ENCODE measurements at places on chromosomes 1 and 21.

GRCh38 chr1:174265282-174265681 is 106.0 kb downstream of the RABGAP1L start:
- no peak for DNase-seq

GRCh38 chr1:225974454-225974853 is 24.7 kb downstream of the SDE2 start:
- no peak for DNase-seq

- DNase-seq = no peak
Observed at GRCh38 chr1:187491082-187491720, 662.5 kb downstream of the PLA2G4A start.

DNA sequence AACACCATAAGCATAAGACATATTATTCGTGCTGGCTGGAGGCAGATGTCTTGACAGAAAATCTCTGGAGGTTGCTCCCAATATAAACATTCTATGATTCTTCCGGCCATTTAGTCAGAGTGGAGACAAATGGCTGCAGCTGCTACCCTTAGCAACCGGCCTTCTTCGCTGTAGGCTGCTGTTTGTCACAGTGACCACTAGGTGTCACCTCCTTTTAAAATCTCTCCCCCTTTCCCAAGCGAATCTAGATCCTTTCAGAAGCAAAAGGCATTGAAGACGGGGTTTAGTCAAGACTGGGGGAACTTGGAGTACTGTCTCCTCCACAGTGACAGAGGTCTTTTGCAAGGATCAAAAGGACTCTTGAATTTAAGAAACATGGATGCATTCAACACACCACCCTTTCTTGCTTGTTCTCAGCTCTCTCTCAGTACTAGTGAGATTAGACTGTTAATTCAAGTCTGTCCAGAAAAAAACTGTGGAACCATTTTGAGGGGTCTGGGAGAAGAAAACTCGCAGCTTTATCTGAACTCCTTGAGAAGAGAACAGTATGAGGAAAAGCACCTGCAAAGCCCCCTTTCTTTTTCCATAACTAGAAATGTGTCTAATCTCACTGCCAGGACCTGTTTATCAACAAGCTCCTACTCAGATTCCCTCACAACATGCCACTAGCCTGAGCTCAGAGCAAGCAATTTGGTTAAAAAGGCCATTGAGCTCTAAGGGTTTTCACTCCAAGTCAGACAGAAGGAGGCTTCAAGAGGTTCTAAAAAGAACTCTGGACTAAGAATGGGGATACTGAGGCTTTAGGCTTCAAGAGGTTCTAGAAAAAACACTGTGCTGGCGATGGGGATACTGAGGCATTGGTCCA is 408.3 kb upstream of the PLXNA2 start:
- peak; percentile 21 for DNase-seq

GRCh38 chr1:221869779-221870178 is 127.9 kb upstream of the DUSP10 start:
- no peak for DNase-seq

DNA sequence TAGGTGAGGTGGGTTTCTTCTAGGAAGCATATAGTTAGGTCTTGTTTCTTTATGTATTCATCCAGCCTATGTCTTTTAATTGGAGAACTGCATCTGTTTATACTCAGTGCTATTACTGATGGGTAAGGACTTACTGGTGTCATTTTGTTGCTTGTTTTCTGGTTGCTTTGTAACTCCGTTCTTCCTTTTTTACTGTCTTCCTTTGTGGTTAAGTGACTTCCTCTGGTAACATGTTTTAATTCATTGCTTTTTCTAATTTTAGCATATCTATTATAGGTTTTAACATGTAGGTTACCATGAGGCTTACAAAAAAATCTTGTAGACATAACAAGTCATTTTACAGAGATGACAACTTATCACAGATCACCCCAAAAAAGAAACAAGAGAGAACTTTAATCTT is 160.8 kb downstream of the VAV3 start:
- no peak for DNase-seq

DNA sequence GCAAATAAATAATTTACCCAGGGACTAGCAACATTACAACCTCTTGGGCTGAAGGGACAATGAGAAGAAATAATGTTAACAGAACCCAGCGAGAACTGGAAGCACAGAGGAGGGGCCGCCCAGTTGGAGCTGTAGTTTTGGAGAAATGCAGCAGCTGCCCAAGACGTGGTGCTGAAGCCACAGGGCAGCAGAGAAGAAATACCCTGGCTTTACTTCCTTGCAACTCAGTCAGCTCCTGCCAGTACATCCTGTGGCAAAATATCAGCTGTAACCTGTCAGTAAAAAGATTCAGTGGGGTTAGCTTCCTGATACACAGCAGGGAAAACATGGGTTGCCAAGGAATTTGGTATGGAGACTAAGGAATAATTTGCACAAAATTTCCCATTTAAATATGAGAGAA is 283.6 kb upstream of the USP25 start:
- DNase-seq = no peak

DNA sequence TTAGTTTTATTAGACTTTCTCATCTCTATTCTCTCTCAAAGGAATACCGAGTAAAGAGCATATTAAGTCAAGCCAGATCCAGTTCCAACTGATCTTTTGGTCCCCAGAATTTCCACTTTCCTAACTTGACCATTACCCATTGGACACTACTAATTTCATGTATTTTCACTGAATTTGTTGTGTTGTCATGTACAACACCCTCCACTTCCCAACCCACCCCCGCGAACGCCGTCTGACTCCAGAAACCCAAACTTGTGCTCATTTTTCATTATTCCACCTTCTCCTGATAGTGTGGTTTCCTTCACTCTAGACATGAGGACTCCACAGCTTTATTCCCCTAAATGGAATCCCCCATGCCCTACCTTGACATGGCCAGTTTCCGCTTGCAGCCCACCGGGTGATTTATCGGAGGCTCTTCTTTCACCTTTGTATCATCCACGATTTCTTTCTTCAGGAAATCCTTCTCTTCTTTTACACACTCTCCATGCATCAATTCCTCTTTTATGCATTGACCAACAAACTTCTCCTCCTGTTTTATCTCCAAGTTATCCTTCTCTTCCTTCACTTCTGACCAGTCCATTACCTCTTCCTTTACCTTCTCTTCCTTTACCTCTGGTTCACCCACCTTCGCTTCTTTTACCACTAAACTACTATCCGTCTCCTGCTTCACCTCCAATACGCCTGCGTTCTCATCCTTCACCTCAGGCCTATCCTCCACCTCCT is 805 bp downstream of the ZNHIT6 start:
- no peak for DNase-seq

DNA sequence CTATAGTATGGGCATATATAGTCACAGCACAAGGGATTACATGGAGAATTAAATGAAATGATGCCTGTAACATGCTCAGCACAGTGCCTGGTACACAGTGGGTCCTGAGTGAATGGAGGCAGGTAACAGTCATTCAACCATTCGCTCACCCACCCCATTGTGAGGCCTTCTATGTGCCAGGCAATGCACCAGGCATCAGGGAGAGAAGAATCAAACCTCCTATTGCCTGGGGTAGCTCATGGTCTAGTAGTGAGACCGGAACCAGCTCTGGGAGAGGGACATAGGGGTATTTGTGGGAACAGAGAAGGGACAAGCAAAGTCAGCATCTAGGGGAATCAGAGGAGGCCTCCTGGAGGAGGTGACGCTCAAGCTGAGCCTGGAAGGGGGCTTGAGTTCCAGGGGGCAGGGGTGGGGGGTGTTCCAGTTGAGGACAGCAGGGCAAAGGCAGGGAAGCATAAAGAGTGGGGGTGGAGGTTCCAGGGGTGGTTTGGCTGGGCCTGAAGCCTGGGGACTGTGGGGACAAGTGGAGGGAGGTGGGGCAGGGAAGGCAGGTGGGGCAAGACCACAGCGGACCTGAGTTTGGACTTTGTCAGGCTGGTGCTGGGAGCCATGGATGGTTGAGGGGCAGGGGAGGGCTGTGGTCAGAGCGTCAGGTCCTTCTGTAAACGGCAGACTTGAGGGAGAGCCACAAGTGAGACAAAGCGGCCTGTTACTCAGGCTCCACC is 591.6 kb downstream of the PTPRU start:
- no peak for DNase-seq

DNA sequence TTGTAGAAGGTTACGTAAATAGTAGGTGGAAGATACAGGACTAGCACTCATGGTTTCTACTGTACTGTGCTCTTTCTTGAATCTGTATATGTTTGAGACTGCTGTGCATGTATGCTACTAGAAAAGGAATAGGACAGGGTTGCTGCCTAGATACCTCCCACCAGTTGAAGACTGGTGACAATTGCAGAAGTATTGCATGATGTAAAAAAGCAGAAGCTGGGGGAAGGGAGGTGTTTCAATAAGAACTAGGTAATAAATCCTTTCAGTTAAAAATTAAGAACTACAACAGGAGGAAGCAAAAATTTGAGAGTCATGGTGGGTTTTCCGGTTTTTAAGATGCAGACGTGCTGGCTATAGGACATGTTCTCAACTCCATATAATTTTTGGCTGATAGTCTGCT is 88.1 kb downstream of the CCDC30 start:
- no peak for DNase-seq

- DNase-seq = no peak
Observed at GRCh38 chr1:95984798-95985374, 736.7 kb upstream of the PTBP2 start.

- DNase-seq = no peak
Observed at GRCh38 chr21:41055266-41055665, 112.7 kb upstream of the BACE2 start.

DNA sequence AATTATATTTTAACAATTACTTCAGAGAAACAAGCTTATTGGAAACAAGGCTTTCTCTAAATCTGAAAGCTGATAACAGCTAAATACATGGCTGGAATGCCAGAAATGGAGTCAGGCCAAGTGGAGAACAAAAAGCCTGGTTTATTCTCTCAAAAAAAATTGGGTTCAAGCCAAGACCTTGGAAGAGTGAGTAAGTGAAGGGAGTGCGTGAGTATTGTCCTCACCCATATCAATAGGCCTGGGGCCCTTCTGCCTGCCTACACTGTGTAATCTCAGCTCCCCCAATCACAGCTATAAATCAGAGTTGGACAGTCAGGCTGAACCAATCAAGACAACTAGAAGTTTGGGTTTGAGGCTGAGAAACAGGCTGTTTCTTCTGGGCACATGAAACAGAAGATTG is 7.4 kb downstream of the KYAT3 start:
- no peak for DNase-seq

GRCh38 chr1:182653986-182654385 is 30.4 kb downstream of the RGS8 start:
- no peak for DNase-seq

DNA sequence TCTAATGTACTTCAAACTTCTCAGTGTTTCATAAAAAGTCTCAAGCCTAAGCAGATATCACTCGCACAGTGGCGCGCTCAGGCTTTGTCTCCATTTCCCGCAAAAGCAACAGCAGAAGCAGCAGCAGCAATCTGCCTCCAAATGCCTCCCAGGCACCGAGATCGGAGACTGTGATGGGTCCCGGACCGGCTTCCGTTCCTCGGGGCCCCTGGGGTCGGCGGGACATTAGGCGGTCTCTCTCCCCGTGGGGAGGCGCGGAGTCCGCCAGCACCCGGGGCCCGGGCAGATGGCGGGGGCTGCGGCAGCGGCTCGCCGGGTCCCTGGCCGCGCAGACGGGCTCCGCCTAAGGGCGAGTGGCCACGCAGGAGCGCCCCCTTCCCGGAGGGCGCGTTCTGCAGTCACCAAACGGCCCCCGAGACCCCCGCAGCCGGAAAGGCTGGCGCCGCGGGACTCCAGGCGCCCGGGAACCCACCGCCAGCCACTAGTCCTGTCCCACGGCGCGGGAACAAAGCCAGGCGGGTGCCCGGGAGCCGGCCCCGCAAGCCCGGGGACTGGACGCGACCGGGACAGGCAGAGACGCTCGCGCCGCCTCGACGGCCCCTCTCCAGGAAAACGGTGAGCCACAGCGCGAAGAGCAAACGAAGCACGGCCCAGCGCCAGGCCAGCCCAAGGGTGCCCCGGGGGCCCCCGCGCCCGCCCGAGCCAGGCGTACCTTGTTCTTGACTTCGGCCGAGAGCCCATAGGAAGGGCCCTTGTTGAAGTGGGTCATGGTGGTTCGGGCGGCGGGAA is 590 bp downstream of the CNN3 start:
- no peak for DNase-seq

- no peak for DNase-seq
Observed at GRCh38 chr1:42930178-42931107, 28.2 kb downstream of the SLC2A1 start.

- no peak for DNase-seq
Observed at GRCh38 chr1:239682046-239682445, 295.7 kb downstream of the CHRM3 start.

DNA sequence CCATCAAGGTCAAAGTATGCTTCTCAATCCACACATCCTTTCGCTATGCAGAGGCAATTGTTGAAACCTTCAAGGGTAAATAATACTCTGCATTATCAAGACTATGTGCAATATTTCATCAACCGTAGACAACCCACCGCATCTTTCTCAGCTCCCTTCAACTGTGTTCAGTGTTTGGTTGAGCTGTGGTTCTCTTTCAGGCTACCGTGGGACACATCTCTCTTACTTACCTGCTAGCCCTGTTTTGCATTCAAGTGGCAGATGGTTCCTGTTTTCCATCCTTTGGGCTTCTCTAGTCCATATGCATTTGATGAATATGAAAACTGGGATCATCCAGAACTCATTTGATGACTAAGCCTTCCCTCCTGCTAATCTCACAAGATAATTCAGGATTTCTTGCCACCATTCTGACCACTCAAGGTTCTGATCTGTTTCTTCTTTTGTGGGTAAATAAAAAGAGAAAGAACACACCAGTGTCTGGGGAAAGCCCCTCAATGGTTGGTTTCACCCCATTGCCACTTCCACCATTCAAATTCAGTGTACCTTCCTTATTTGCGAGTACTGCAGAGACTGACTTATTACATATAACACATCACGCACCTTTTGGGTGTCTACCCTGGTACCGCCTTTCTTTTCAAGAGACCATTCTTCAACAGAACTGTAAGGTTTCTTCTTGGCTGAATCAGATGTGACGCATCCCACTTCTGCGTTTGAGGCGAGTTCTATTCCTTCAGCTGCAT is 61.7 kb downstream of the BACE2 start:
- no peak for DNase-seq

DNA sequence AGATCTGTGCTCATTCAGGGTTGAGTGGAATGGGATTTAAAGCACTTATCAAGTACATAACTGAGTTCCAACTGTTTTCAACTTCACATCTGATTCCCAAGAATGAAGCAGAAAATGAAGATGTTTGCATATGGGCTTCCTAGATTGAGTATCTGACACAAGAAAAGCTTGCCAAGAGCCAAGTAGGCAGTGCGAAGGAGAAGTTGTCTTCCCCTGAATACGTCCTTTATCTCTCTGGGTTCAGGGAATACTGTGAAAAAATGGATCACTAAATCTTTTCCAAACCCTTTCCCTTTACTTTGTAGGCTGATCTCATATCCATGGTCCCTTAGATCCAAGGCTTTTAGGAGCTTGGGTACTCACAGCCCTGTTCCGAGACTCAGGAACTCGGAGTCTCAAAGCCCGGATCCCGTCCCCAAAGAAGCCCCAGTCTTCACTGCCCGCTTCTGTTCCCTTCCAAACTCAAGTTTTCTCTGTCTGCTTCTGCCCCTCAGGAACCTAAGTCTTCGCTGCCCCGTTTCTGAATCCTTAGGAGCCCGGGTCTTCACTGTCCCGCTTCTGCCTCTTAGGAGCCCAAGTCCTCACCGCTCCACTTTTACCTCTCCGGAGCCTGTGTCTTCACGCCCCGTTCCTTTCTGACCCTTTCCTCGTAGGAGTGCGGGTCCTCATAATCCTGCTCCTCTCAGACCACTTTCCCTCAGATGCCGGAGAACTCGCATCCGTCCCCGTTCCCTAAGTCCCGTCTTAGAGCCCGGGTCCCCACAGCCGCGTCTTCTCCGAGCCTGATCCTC is 616 bp downstream of the TAF12 start:
- no peak for DNase-seq

GRCh38 chr1:112776688-112777087 is 61.6 kb upstream of the PPM1J start:
- DNase-seq = no peak

- no peak for DNase-seq
Observed at GRCh38 chr1:223029985-223030769, 112.9 kb downstream of the TLR5 start.

Data from kidney epithelial cell (primary cell).